ENCODE measurements at places on chromosomes 12 and 14.

DNA sequence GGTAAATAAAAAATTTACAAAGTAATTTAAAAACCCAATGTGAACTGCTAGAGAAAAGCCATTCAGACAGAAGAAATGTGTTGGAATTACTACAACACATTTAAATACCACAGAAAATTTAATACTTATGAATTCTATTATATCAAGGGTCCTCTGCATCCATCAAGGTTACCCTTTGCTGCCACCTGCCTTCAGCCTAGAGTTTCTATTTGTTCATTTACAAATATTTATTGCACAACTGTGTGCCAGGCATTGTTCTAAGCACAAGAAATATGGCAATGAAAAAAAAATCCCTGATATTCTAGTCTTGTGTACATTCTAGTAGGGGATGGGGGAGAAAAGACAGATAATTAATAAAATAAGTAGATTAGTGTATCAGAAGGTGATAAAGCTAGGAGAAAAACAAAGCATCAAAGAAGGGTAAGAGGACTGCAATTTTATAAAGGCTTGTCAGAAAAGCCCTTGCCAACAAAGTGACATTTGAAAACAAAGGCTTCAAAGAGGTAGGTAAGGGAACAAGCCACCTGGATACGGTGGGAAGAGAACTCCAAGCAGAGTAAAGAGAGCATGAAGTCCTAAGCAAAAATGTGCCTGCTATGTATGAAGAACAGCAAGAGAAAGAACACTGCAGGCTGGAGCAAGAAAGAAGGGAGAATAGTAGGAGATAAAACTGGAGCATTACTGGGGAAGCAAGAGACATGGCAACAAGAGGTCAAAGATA is 59.1 kb upstream of the SLC6A13 start:
- DNase-seq = no peak

DNA sequence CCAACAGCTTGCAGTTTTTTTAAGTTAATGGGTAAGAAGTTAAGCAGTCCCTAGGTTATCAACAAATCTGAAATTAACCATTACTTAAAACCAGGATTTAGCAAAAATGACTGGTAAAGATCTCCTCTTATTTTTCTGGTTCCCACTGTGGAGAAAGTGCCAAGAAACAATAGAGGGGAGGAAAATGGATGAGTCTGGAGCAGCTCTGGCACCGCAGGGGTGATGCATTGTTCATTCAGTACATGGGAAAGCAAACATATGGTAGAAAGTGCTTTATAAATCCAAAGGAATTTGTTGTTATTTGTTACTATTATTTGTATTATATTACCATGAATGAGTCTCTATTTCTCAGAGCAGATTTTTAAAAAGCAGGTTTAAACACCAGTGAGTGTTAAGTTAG is 92.2 kb downstream of the DYRK2 start:
- DNase-seq = peak; percentile 46

DNA sequence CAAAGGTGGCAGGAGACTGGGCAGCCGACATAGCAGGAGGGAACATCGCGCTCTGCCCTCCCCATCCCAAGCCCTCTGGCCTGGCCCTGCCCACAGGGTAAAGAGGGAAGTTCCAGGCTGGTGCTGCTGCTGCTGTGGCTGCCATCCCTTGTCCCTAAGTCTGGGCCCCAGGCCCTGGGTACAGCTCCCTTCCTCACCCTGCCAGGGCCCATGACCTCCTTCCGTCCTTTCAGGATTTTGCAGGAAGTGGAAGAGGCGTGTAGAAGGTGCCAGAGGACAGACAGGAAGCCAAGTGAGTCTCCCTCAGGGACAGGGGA is 14.7 kb upstream of the NCOR2 start:
- no peak for DNase-seq

DNA sequence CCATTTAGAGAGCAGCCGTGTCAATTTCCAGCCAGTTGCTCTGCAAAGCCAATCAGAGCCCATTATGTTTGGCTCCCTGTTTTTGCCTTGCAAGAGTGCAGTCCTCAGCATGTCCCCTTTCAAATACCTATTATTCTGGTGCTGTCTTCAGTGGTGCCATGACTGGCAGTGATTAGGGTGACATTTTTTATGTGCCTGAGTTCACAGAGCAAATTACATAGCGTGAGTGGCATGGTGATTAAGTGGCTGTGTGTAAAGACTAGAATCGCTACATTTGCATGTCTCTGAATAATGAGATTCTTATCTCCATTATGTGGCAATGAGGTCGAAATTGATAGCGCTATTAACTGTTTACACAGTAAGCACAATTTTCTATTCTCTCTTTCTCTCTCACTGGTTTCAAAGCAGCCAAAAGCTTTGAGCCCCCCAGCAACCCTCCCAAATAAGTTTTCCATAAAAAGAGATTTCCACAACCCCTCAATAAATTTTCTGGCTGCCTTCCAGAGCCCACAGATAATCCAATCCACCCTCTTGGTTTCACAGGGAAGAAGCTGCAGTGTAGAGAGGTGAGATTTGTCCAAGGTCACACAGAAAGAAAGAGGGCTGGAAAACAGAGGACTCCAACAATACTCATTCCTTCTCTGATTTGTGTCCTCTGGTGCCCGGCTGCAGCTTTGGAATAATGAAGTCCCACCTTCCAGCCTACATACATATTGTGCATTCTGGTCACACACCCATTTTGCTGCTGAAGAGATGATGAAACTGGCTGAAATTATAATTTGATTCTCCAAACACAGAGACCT is 58.8 kb upstream of the NUDT4 start:
- peak; percentile 41 for DNase-seq

GRCh38 chr12:48084066-48084465 is 21.8 kb downstream of the SENP1 start:
- peak; percentile 8 for DNase-seq

- peak; percentile 39 for DNase-seq
Measured at GRCh38 chr14:21069388-21070082, 569 bp upstream of the ARHGEF40 start.

DNA sequence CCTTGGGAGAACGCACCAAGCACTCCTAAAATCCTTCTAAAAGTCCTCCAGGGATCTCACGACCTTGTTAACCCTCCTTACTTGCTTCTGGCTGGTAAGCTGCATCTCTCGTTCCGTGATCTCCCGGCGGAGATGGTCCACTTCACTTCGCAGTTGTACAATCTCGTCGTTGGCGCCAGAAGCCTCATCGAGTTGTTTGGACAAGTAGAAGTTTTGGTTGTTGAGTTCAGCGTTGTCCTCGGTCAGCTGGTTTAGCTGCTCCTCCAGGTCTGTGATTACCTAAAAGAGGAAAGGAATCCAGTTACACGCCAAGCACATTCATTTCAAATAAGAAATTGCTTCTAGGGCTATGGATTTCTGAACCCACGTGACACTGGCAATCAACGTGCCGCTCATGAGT is 67.1 kb downstream of the PRKAB1 start:
- no peak for DNase-seq

DNA sequence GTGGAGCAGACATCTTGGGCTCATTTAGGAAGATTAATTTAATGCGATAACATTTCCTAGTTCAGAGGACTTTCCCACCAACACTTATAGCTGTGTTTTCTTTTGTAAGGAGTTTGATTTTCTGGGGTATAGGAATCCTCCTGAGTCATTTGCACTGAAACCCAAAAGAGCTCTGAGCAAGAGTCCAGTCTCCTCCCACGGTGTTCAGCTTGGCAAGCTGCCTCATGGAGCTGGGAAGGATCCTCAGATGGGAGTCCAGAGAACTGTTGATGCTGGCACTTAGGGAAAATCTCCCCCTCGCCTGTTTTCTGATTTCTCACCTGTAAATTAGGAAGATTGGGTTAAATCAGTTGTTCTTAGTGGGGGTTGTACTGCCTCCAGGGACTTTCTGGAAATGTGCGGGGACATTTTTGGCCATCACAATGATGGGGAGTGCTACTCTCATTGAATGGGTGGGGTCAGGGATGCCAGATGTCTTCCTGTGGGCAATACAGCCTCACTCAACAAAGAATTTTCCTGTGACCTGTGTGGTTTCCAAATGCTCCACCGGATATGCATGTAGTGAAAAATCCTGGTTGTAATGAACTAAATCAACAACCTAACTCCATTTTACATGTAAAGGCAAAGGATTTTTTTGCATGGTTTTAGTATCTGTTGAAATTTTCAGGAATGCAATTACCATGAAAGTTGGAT is 150.6 kb downstream of the ADCK1 start:
- DNase-seq = no peak

- DNase-seq = peak; percentile 70
Measured at GRCh38 chr14:60721326-60722106, 2.6 kb downstream of the SIX4 start.

DNA sequence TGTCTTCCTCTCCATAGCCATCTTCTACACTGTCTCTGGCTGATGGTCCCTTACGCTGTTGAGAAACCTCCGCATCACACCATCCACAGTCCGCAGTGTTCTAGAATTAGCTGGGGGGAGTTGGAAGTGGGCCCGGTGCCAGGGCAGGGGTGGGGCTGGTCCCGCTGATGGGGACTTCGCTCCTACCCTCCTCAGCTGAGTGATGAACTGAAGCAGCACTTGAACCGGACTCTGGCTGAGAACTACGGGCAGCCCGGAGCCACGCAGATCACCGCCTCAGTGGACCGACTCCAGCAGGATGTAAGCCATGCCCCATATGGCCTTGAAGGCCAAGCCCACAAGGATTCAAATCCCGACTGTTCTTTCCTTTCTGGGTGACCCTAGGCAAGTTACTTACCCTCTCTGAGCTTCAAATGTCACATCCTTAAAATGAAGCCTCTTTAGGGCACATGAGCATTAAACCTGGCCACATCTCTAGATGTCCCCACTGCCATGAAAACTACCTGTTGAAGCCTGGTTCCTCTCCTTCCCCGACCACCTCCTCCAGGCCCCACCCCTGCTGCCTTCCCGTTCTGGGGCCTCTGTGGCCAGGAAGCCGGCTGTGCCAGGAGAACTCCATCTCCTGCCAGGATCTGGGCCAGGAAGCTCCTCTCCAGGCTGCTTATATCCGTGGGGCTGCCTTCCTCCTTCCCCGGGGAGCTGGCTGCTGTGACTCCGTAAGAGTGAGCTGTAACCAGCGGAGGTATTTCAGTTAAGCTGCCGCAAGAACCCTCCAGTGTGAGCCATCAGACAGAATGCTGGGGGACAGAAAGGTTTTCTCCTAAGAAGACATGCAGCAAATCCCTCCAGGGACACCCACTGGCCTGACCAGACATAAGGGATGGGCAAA is 53.1 kb downstream of the TSPAN11 start:
- peak; percentile 38 for DNase-seq

DNA sequence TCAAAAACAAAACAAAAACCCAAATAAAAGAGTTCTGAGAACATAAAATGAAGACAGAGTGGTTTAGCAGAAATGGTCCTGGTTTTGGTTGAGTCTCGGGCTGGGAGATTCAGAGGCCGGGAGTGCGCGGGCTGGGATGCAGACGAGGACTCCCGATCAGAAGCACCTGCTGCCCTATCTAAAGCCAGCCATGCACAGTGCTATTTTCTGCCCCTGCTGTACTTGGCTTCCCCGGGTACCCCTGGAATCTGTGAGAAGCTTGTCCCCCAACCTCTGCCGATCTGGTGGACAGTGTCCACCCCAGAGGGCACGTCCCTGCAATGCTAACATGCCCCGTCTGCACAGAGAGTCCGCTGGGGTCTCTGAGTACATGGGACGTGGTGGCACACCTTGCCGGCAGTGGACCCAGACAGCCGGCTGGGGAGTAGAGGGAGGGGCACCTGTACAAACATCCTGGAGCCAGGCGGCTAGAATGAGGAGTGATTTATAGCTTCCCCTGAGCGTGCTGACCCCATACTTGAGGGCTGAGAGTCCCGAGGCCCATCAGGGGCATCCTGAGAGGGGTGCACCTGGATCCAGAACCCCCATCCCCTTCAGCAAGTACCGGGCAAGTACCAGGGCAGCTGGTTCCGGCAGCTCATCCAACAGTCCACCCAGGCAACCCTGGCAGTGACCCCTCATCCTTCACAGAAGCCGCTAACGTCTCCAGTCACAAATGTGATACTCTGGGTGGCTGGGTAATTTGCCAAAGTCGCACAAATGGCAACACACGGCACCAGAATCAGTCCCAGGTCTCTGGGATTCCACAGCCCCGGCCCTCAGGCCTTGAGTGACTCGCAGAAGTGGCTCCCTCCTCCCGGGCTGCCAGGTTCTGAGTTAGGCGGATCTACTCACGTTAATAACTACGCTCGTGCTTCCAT is 37.1 kb downstream of the CHGA start:
- no peak for DNase-seq

GRCh38 chr14:75591987-75592575 is 13.7 kb downstream of the FLVCR2 start:
- DNase-seq = no peak
